ENCODE measurements at places on chromosomes 3 and 15.
A peak's percentile ranks its signal among the peaks of the same experiment; 100 is the strongest.

- no peak for DNase-seq
These were observed 69.3 kb downstream of the MCTP2 start for GRCh38 chr15:94300612-94301011.

DNA sequence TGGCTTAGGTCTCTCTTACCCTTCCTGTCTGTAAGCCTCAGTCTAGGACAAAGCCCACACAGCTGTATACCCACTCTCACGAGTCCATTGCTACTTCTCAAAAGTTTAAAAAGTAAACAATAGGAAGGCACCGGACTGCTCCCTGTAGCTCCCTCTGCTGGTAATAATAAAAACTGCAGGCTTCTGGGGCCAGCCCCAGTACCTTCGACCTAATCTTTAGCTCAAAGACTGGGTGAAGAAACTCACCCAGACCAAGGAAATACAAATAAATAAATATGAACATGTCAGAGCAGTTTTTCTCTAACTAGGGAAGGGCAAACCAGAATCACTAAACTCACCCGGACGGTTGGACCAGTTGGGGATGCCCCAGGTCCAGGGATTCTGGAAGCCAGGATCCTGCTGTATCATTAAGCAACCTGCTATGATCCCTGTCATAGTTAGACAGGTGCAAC, 5.0 kb downstream of the FAM219B start:
- DNase-seq: peak; percentile 75

DNA sequence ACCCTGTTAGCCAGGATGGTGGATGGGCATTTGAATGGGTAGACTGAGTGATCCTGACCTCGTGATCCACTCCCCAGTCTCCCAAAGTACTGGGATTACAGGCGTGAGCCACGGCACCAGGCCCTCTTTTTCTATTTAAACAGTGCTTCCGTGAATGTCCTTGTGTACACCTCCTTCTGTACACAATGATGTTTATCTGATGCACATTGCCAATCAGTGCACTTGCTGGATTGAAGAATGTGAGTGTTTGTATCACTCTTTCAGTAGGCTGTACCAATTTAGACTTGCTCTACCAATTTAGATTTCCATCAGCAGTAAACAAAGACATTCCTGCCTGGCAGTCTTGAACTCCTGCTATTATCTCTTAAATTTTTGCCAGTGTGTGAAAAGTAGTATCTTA, 8.9 kb upstream of the ZNF619 start:
- no peak for DNase-seq

DNA sequence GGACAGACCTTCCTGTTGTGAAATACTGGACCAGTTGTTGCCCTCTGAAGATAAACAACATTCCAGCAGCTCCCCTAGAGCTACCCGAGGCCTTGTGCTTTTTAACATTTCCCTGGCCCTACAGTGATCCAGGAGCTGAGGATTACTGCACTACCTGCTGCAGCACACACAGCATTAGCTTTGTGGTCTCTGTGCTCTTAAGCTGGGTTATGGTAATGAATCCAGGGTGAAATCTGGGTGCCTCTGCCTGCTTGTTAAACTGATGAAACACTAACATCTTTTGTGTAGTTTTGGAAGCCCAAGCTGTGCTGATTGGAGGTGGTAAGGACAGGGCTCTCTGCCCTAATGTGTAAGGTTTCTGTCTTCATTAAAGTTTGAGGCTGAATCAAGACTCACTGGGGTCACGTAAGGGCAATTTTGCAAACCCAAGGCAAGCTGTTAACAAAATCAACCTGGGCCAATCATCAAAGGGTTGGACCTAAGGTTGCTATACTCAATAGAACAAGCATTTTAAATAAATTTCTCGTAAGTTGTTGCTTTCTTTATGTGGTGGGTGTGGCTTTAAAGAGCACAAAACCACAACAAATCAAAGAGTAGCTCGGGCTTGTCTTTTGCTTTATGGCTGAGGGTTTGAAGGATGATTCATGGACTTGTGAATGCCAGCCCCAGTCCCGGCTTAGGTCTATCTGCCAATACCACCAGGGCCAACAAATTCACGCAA, 183.9 kb downstream of the TPRG1 start:
- DNase-seq: peak; percentile 14

DNA sequence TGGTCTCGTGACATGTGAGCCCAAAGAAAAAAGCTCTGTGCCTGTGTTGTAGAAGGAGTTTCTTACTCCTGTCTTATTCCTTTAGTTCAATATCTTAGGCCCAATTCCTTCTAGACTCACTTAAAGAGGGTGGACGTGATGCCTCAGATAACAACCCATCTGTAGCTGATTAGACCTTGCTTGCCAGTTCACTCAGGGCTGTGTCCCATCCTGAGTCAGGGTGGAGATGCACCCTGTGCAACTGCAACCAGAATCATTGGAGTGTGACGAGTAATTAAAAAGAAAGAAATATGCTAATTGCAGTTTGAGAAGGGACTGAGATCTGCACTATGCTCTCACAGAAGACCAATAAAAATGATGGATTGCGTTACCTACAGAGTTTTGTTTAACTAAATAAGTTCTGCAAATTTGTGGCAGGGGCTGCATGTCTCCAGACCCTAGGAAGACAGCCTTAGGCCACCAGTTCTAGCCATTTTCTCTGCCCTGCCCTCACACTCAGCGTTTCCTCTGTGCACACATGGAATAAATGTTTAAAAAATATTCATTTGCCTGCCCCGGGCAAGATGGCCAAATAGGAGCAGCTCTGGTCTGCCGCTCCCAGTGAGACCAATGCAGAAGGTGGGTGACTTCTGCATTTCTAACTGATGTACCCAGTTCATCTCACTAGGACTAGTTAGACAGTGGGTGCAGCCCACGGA, 83.0 kb downstream of the MOBP start:
- DNase-seq: no peak

DNA sequence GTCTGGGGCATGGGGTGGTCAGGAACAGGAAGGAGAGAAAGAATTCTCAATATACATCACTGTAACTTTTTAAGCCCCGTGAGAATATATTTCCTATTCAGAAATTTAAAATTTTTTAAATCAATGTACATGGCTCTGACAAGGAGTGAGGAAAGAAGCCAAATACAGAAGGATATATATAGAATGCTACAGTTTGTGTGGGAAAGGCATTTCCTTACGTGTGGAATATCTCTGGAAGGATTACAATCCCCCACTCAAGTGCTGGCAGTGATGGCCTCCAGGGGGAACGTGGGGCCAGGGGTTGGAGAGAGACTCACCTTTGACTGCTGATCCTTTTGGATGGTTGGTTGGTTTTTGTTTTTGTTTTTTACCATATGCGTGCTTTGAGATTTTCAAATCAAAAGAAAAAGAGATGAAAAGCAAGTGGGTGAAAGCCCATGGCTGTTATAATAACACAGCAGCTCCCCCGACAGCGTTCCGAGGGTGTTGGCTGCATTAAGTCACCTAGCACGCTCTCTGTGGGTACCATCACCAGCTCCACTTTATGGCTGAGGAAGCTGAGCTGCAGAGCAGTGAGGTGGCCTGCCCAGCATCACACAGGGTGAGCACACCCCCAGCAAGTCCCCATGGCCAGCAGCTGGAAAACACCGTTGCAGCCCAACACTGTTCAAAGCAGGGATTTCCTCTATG, 39.9 kb downstream of the TPRA1 start:
- DNase-seq: no peak

DNA sequence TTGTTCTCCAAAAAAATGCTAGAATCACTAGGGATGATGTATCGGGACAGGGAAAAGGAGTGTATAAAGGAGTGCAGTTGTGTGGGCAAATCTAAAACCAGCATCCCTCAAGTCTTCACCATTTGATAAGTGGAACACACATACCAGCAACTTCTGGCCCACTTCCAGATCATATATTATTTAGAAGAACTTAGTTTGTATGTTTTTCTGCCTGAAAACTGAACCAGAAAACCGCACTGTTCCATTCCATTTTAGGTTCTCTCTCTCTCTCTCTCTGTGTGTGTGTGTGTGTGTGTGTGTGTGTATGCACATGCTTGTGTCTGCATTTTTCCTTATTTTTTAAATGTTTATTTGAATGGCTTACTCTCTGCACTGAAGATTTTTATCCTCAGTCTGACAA, 93.5 kb downstream of the SERPINI1 start:
- no peak for DNase-seq
